NCI-H2227 treated with DMSO at 0.1 percent for 48 hours (cell line): ENCODE measurements at places on chromosomes 3 and 15.

- DNase-seq: no peak
Measured at GRCh38 chr3:53402326-53402725, 55.0 kb upstream of the DCP1A start.

- no peak for DNase-seq
Measured at GRCh38 chr15:68304589-68305337, 27.2 kb downstream of the FEM1B start.

- DNase-seq: no peak
Measured at GRCh38 chr3:5275529-5275928, 88.0 kb downstream of the EDEM1 start.

GRCh38 chr15:65985387-65985786, 116.1 kb downstream of the RAB11A start:
- DNase-seq: no peak

GRCh38 chr3:187931101-187931500, 185.8 kb upstream of the BCL6 start:
- DNase-seq: no peak
